Effector CD4-positive, alpha-beta T cell (primary cell): ENCODE measurements at places on chromosomes 6 and 20.
A peak's percentile ranks its signal among the peaks of the same experiment; 100 is the strongest.

- DNase-seq, result no peak
Measured at GRCh38 chr20:61927826-61928541, 137.7 kb downstream of the TAF4 start.

- no peak for DNase-seq
Measured at GRCh38 chr6:111958534-111958933, 85.3 kb upstream of the FYN start.

GRCh38 chr6:158933079-158933595 is 66.9 kb downstream of the RSPH3 start:
- DNase-seq, result no peak

- no peak for DNase-seq
Measured at GRCh38 chr20:2236256-2236655, 59.5 kb upstream of the TGM3 start.

- no peak for DNase-seq
Measured at GRCh38 chr6:491233-491632, 99.7 kb downstream of the IRF4 start.

DNA sequence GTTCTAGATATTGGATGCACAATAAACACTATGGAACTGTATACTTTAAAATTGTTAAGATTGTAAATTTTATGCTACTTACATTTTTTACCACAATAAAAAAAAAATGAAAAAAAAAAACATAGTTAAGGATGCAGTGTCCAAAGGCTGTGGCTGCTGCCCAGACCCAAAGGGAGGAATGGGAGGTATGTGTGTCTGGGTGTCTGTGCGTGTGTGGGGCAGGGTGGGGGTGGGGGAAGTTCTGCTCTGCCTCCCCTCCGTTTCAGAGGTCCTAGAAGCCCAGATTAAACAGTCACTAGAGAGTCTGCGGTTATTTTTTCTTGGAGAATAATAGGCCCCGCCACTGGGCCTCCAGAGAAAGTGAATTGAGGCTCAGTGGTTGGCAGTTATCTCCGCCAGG is 136.4 kb upstream of the ARMC2 start:
- no peak for DNase-seq

DNA sequence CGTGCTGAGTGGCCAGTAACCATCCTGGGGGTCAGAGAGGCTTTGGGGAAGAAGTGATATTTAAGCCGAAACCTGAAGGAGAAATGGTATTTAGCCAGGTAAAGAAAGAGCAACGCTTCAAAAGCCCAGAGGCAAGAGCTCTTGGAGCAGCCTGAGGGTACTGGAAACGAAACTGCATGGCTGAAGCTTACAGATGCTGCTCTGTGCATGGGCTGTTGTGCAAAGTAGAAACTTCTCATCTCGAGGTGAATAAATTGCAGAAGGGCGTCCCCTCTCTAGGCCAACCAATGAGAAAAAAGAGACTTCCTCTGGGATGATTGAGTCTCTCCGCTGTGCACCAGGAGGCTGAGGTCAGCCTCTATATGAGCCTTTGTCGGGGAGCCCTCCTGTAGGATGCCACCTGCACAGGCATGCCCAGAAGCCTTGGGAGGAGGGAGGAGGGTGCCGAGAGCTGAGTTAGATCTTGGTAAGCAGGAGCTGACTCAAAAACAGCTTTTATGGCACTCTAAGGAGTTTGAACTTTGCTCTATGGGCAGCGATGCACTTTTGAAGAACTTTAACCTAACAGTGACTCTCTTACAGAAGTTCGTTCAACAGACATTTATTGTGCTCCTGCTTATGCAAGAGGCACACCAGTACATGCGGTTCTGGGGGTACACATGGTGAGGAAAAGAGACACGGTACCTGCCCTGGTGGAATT is 61.6 kb upstream of the EDN1 start:
- DNase-seq, result no peak

DNA sequence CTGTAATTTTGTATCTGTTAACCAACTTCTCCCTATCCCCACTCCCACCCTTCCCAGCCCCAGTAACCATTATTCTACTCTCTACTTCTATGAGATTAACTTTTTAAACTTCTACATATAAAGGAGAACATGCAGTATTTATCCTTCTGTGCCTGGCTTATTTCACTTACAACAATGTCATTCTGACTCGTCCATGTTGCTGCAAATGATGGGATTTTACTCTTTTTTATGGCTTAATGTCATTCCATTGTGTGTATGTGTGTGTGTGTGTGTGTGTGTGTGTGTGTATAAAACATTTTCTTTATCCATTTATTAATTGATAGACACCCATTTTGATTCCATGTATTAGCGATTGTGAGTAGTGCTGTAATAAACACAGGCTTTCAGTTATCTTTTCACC is 76.1 kb downstream of the COL19A1 start:
- DNase-seq, result no peak

- no peak for DNase-seq
Measured at GRCh38 chr20:9332791-9333479, 181.5 kb upstream of the LAMP5 start.

DNA sequence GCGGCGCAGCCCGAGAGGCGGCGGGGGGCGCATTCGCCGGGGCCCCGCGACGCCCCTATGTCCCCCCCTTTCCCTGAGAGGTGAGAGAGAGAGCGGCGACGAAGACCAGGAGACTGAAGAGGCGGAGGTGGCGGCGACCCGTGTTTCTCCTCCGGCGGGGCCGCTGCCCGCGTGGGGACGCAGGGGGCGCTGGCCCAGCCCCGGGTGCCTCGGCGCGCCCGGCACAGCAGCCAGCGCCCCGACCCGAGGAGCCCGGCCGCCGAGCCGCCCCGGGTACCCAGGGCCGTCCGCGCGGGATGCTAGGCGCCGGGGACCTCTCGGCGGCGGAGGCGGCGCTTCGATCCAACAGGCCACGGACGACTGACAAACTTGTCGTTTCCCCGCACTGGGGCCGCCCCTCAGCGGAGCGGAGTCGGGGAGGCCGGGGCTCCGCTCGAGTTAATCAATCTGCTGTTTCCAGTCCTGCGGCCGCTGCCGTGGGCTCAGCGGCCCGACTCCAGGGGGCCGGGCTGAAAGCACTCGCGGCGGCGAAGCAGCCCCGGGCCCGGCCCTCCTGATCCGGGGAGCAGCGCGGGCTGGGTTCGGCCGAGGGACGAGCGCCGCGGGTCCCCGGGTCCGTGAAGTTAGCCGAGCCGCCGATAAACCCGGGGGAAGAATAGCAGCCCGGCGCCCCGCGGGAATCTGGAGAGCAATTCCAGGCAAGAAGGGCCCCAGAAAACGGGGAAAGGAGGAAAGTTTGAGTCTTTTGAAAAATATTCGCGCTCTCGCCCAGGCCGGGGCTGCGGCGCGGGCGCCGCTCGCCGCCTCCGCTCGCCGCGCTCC is 631 bp downstream of the MDGA1 start:
- peak; percentile 29 for DNase-seq

DNA sequence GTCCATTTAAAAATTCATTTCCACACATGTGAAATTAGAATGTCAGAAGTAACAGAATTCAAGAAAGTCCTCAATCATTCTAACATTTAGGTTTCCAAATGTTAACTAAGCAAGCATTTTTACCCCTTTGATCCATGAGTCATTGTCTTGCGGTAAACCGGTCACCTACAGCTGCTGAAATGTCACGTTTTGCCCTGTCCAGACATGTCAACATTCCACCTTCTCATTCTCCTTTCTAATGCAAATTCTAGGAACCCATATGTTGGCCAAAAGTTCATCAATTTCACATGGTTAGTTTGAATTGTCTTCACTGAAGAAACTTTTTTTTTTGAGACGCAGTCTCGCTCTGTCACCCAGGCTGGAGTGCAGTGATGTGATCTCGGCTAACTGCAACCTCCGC is 117.2 kb downstream of the IPCEF1 start:
- no peak for DNase-seq

GRCh38 chr6:72975352-72975752 is 249.9 kb downstream of the KHDC1L start:
- DNase-seq, result no peak

DNA sequence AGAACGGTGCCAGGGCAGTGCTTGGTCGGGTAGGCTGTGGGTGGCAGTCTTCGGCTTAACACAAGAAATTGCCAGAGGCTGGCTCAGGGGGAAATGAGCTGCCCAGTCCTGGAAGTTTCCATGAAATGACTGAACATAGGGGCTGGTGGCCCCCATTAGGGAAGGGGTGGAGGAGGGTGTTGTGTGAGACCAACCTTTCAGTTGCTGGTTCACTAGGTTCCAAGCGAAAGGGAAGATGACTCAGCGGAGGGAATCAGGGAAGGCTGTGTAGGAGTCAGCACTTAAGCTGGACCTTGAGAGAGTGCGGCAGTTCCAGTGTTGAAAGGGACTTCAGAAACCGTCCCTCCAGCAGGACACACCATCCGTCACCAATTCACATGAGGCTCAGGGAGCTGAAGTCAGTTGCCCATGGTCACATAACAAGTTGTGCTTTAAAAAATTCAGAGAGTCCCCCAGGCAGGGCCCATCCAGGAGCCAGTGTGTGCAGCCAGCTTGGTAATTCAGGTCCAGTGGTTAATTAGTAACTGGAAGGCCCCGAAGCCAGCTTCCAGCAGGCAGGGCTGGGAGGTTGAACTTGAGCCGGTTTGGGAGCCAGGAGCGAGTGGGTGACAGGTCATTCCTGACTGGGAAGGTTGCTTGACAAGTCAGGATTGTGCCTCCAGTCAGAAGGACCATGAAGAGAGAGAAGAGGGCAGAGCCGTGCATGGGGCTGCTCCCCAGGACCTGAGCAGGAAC is at the start of gene SGK2:
SGK2 (plus strand) TSS at position 616 of the 735 bp plus-strand sequence. CDS start 7,469 bp downstream, outside the sequence.
- DNase-seq, result no peak

- no peak for DNase-seq
Measured at GRCh38 chr6:127243501-127243900, 23.2 kb upstream of the RNF146 start.
